Bone marrow (tissue), 2 donors: ENCODE measurements at places on chromosomes 13 and 19.

- no peak for DNase-seq
These were observed 27.9 kb downstream of the MIPEP start for GRCh38 chr13:23861310-23861709.

DNA sequence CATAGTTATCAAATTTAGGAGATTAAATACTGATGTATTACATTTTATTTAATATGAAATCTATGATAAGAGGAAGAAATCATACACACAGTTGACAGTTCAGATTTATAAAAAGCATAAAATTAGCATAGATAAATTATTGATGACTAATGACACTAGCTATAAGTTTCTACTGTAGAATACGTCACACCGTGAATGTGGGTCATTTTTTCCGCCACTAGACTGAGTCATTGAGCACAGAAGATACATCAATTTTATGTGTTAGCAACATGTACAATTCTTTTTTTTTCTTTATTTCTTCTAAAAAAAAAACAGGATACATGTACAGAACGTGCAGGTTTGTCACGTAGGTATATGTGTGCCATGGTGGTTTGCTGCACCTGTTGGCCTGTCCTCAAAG, 22.2 kb downstream of the AP2S1 start:
- DNase-seq: no peak

- DNase-seq: no peak
These were observed 42.6 kb downstream of the KLF2 start for GRCh38 chr19:16367261-16367683.

GRCh38 chr19:41694831-41695635, 7.0 kb upstream of the CEACAM7 start:
- DNase-seq: no peak

DNA sequence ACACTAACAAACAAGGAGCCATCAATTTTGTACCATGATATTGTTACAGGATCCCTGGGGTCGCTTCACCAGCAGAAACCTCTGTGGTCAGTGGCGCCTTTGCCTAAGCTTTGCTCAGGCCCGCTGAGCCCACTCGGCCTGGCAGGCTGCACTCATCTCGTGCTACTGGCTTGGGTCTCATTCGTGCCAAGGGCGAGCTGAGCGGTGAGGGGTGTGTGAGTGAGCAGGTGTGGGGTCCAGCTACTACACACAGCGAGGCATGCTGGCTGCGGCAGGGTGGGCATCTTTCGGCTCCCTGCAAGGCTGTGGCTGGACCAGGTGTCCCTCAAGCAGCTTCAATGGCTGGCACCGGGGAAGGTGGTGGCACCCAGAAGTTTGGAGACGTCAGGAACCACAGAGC, 19.1 kb downstream of the CPB2 start:
- no peak for DNase-seq

DNA sequence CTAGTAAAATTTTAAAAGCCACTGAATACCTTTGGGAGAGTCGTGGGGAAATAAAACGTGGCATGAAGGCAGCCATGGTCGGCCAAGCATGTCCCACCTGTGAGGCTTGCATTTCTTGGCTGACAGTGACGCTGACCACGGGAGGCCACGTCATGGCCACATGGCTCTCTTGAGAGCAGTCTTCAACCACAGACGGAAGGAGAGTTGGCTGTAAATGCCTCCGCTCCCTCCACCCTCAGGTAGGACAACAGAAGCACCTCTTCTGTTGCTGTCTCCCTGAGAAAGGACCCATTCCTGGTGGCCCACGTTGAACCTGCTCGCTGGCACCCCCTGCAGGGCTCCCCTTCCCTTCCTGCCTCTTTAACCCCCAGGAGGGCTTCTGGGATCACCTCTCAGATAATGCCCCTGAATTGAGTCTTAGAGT, 10.6 kb upstream of the LRRC25 start:
- peak; percentile 46 for DNase-seq

GRCh38 chr19:29590278-29590677, 15.8 kb upstream of the POP4 start:
- no peak for DNase-seq

DNA sequence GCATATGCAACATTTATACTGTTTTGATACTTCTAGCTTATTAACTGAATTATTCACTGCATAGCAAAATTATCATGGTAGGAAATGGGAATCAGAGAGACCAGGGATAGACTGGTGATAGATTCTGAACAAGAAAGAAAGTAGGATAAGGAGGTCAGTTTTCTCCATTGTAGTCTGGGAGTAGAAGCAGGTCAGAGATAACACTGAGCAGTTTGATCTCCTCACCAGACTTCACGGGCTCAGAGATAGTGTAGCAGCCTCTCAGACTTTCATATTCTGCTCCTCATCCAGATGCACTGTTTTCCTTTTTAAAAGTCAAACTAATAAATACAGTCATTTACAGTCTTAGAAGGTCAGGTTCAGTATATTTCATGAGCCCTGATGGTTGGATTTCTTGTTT, 56.0 kb upstream of the MYO16 start:
- DNase-seq: no peak

- DNase-seq: no peak
These were observed 661 bp downstream of the FREM2 start for GRCh38 chr13:38687246-38688229.

DNA sequence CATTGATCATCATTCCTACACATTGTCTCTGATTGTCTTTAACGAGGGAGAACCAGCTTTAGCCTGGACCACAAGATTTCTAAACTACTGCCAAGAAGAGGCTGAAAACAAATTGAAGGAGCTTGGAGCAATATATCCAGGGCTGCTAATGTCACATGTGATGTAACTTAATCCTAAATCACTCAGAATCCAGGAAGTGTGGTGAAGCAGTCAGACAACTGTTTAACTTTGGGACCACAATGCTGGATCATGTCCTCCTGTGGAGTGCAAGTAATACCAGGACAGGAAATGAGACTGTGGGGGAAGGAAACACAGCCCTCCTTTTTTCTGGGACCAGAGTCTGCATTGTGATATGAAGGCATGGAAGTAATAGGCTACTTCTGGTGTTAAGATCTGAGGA, 430.2 kb downstream of the KCTD12 start:
- no peak for DNase-seq

DNA sequence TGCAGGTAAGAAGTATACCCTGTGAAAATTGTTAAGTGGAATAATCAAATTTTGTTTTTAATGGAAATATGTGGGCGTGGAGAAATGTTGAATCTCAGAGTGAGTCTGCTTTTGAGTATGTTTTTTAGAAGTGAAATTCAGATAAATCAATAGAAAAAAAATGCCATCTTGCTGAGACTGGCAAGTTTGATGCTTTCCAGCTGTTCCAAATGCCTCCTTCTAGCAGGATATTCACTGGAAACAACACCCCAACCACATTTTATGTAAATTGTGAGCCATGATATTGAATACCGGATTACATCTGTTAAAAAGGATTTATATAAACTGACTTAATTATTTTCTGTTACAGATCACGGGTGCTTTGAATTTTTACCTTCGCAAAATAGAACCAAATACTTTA, 115.4 kb downstream of the ITGBL1 start:
- DNase-seq: no peak

GRCh38 chr13:66329988-66330451, 900.1 kb downstream of the PCDH9 start:
- DNase-seq: no peak

DNA sequence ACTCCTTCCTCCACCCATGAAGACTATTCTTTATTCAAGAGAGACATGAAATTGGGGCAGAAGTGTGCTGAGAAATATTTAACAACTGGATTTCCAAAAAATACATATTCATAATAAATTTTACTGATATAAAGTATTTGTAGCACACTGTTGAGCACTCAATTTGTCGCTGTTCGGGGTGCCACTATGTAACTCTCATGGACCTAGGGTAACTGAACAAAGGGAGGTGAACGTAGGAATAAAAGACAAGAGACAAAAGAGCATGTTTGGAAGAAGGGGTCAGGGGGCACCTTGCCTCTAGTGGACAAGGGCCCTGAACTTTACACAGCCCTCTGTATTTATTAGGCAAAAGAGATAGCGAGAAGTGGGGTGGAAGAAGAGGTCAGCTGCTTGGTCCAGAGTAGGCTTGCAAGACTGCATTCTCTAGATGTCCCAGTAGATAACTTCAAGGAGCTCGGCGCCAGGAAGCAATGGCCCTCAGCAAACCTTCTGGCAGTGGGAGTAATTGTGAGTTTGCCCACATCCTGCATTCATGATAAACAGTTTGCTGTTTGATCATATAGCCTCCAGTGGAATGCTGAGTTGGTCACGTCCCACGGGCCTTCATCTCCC, 4.5 kb upstream of the ZNF175 start:
- DNase-seq: no peak
